ENCODE measurements at places on chromosomes 13 and 19.

GRCh38 chr13:43782686-43783085 lies 4.1 kb downstream of the ENOX1 start:
- no peak for DNase-seq

DNA sequence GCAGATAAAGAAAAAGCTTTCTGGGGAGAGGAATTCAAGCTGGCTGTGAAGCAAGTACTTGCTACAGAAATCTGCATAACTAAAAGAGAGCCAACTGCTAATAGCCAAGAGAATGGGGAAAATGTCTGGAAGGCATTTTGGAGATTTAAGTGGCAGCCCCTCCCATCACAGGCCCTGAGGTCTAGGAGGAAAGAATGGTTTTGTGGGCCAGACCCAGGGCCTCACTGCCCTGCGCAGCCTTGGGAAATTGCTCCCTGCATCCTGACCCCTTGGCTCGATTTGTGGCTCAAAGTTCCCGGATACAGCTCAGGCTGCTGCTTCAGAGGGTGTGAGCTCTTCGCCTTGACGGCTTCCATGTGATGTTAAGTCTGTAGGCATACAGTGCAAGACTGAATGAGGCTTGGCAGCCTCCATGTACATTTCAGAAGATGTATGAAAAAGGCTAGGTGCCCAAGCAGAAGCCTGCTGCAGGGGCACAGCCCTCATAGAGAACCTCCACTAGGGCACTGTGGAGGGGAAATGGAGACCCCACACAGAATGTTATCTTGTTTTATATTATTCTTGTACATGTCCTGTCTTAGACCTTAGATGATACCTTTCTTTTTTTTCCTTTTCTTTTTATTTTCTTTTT lies 34.4 kb downstream of the MZT1 start:
- DNase-seq: no peak

DNA sequence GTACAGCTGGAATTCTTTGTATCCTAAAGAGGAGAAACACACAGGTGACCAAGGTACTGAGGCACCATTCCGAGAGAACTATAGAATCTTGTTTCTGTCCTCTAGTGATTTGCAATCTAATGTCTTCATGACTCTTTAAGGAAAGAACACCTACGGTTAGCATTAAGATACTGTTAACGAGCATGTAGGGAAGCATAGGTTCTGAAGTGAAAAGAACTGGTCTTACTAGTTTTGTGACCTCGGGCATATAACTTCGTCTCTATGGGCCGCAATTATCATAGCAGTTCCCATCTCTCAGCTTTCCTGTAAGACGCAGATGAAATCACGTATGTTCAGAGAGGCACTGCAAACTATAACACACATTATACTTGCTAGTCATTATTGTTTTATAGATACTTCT lies 193.0 kb upstream of the NBEA start:
- DNase-seq: no peak

DNA sequence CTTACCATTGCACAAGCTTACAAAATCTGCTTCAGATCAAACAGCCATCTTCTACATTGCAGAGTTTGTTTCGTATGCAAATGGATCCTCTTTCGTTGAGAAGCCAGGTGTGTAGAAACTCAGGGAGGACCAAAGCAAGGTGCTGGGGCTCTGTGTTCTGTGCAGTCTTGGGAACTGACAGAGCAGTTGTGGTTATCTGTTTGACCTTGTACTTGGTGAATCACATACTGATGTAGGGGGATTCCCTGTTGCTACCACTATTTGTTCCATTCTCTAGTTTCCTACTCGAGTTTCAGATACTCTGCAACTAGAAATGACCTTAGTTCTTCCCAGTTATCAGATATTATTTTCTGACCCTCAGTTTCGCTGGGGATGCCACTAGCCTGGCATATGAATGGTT lies 95.2 kb upstream of the CLDN10 start:
- DNase-seq: no peak

GRCh38 chr19:14149509-14149994 lies 13.2 kb upstream of the ASF1B start:
- DNase-seq: peak; percentile 68

DNA sequence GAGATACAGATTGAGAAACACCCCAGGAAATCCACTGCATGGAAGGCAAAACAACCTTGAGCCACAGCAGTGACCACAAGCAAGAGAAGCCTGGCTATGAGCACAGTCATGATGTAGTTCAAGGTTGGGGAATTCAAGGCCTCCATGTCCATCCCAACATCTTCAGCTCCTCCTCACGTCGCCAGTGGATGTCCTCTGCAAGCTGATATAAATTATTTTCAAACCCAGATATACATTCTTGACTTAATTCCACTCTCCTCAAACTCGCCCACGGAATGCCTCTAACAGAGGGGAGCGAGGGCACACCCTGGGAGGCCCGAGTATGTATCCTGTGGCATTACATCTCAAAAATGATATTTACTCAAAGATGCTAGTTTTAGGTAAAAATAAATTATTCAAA lies 105.5 kb downstream of the SHISA2 start:
- no peak for DNase-seq

DNA sequence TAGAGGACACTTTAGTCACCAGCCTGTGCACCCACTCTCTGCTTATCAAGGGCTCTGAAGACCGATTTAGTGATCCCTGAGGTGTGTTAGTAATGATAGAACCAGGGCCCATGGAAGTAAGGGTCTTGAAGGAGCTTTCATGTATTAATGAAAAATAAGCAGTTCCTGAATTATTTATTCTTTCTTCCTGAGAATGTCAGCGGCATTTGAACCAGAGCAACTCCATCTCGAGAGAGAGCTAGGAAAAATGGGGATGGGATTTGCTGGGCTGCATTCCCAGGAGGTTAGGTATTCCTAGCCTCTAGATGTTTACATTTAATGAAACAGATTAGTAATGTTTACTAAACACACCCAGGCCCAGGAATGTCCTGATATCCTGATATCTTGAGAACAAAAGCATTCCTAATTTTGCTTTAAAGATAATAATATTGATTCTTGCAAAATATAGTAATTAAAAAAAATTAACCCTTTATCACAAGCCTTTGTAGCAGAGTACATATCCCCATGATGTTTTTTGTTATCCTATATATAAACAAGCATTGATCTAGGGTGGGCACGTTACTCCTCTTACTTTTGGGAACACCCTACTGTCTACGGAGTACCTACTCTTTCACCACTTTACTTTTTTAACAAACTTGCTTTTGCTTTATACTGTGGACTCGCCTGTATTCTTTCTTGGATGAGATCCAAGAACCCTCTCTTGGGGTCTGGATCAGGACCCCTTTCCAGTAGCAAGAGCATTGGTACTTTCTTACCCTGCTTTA lies 63.1 kb downstream of the COG3 start:
- no peak for DNase-seq

DNA sequence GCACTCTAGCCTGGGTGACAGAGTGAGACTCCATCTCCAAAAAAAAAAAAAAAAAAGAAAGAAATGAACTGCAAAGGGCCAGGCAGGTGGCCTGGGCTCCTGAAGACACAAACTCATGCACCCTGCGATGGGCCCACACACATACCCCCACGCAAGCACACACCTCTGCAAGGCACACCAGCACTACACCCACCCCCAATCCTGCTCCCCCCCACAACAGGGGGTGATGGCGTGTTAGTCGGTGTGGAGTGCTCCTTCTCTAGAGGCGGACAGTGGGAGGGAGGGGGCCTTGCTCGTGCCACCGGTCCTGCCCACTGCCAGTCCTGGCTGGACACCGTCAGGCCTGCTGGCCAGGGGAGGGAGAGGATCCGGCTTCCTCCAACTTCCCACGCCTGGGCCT lies 1.6 kb upstream of the SLC8A2 start:
- DNase-seq: no peak

- no peak for DNase-seq
Measured at GRCh38 chr13:23861310-23861709, 27.9 kb downstream of the MIPEP start.

- peak; percentile 63 for DNase-seq
Measured at GRCh38 chr19:55451965-55452748, 9.1 kb upstream of the SHISA7 start.

- DNase-seq: no peak
Measured at GRCh38 chr13:80755910-80756309, 415.0 kb upstream of the SPRY2 start.

GRCh38 chr19:1872807-1873523 lies 9.6 kb upstream of the KLF16 start:
- no peak for DNase-seq

GRCh38 chr13:73610799-73611592 lies 523.2 kb downstream of the KLF12 start:
- no peak for DNase-seq

GRCh38 chr13:73058432-73058735 lies 421 bp upstream of the KLF5 start:
- DNase-seq: no peak

GRCh38 chr13:40985381-40986100 lies 33.6 kb downstream of the ELF1 start:
- no peak for DNase-seq

DNA sequence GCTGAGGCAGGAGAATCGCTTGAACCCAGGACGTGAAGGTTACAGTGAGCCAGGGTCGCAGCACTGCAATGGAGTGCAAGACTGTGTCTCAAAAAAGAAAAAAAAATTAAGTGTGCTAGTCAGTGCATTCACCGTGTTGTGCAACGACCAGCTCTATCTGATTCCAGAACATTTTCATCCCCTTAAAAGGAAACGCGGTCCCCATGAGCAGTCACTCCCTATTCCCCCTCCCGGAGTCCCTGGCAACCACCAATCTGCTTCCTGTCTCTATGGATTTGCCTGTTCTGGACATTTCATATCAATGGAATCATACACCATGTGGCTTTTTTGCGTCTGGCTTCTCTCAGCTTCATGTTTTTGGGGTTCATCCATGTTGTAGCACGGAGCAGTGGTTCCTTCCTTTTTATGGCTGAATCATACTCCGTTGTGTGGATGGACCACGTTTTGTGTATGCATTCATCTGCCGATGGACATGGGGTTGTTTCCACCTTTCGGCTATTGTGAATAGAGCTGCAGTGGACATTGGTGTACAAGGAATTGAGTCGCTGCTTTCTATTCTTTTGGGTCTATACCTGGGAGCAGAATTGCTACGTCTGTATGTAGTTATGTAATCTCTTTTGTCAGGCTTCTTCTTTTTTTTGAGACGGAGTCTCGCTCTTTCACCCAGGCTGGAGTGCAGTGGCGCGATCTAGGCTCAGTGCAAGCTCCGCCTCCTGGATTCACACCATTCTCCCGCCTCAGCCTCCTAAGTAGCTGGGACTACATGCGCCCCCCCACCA lies 19.8 kb downstream of the MYO9B start:
- no peak for DNase-seq

GRCh38 chr13:48404952-48405351 lies 8.0 kb downstream of the LPAR6 start:
- no peak for DNase-seq

DNA sequence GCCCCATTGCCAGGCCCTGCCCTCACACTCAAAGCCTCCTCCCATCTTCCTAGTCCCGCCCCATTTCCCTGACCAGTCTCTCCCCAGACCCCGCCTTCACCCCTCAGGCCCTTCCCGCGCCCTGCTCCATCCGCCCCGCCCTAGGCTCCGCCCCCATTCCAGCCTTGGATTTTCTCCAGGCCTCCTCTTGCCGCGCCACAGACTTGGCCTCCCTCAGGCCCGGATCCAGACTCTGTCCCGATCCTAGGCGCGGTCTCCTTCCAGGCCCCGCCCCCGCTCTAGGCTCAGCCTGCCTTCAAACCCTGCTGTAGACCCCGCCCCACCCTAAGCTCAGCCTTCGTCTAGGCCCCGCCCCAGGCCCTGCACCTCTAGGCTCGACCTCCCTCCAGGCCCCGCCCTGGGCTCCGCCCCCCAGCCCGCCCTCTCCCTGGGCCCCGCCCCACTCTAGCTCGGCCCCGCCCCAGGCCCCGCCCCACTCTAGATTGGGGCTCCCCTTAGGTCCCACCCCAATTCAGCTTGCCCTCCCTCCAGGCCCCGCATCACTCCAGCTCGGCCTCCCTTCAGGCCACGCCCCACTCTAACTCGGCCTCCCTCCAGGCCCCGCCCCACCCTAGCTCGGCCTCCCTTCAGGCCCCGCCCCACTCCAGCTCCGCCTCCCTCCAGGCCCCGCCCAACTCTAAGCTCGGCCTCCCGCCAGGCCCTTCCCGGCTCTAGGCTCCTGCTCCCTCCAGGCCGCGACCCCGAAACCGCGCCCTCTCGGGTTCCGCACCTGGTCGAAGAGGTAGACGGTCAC lies 18.5 kb downstream of the LMTK3 start:
- peak; percentile 96 for DNase-seq

- DNase-seq: no peak
Measured at GRCh38 chr19:3725640-3726310, 17.6 kb downstream of the TJP3 start.

DNA sequence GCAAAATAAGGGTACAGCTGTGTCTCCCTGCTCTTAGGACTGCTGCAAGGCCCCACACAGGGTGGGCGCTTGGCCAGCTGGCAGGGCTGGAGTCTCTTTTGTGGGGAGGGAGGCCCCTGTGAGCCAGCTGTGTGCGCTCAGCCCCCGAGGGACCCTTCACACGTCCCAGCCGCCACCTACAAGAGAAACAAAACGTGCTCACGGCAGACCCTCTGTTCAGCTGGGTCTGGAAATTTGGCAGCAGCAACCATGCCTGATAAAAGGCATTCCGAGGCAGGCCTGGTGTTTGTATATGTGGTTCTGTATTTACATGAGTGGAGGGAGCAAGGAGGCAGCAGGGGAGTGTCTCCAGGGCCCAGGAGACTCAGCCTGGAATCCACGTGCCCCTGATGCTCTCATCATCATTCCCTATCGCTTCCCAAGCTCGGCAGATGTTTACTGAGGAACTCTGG lies 49.7 kb downstream of the CRTC1 start:
- DNase-seq: peak; percentile 69

GRCh38 chr13:104592127-104592526 lies 1525.9 kb upstream of the SLC10A2 start:
- no peak for DNase-seq

DNA sequence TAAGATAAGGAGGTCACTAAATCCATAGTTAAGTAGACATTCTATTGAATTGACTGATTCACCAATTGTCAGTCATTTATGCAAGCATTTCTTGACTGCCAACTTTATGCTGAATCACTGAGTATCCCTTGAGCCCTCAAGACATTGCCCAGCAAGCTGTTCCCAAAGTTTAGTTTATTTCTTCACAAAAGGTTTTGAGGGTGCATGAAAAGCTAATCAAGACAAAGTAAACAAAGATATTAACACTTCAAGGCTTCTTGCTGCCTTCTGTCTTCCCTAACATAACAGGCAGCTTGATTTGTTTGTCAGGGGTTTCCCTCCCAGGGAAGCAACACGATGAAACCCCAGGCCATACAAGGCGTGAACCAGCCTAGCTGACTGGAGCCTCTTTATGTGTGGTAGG lies 374.4 kb downstream of the SPRY2 start:
- no peak for DNase-seq

All from posterior cingulate gyrus (tissue), 11 donors.